Type B pancreatic cell (in vitro differentiated cells): ENCODE measurements at places on chromosomes 13 and 19.

DNA sequence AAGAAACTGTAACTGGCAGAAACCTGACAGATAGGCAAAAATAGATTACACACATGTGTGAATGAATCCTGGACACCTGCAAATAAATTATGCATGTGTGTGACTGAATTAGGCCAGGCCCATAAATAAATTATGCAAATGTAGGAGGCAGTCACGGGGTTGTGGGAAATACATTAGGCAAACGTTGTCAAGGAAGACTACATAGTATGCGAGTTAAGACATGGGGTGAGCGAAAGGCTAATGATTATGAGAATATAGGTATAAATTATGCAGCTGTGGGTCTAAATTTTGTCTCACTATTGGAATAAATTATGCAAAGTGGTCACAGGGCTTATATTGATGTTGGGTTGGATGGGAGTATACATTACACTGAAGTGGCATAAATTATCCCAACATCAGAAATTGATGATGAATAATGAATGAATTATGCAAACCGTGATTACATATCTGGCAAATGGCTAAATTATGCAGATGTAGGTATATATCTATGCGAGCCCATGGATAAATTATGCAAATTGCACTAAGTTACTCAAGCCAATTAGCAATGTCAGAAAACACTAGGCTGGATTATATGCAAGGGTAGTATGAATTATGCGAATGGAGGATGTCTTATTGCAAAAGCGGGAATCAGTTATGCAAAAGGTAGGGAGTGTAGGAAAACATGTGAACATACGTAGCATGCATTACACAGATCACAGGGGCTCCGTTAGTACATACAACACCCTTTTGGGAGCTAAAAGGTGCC lies 6.8 kb downstream of the SLC8A2 start:
- no peak for DNase-seq

- no peak for DNase-seq
Measured at GRCh38 chr13:106680796-106681472, 113.0 kb upstream of the ARGLU1 start.

GRCh38 chr13:98175043-98175442 lies 2.0 kb downstream of the RNF113B start:
- no peak for DNase-seq

GRCh38 chr13:29538652-29539040 lies 56.8 kb downstream of the SLC7A1 start:
- DNase-seq = no peak

DNA sequence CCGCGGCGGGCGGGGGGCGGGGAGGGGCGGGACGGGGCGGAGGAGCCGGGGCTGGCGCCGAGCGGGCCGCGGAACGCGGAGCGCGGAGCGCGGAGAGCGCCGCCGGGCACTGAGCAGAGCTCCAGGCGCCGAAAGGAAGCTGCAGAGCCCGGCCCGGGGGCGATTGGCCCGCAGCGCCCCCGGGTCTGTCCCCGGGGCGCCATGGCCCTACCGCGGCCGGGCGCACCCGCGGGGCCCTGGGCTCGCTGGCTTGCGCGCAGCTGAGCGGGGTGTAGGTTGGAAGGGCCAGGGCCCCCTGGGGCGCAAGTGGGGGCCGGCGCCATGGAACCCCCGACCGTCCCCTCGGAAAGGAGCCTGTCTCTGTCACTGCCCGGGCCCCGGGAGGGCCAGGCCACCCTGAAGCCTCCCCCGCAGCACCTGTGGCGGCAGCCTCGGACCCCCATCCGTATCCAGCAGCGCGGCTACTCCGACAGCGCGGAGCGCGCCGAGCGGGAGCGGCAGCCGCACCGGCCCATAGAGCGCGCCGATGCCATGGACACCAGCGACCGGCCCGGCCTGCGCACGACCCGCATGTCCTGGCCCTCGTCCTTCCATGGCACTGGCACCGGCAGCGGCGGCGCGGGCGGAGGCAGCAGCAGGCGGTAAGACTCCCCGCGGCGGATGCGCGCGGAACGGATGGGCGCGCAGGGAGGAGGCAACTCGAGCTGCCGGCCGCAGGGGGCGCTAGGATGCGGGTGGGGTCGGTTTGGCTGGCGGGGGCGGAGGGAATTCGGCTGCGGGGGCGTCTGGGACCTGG lies at the start of gene PDE4A:
PDE4A (plus strand) TSS at position 95 of the 796 bp plus-strand sequence; CDS start at position 322, 227 bp downstream.
- DNase-seq = no peak

GRCh38 chr19:5313307-5313706 lies 27.3 kb downstream of the PTPRS start:
- no peak for DNase-seq
